ENCODE measurements at places on chromosomes 7 and 10.
A peak's percentile ranks its signal among the peaks of the same experiment; 100 is the strongest.

- peak overlapping the region; percentile 90 for H3K27ac ChIP-seq
- no peak for DNase-seq
- no peaks in the 10 kb centered on the region for H3K27me3 ChIP-seq
- no peaks in the 10 kb centered on the region for H3K36me3 ChIP-seq
- H3K4me3 ChIP-seq = no peak overlapping the region
Observed at GRCh38 chr10:11682851-11683250, 59.3 kb upstream of the ECHDC3 start.

- H3K36me3 ChIP-seq = no peaks in the 10 kb centered on the region
- H3K4me3 ChIP-seq = peak overlapping the region; percentile 96
- peaks cover 14% of the 10 kb centered on the region for H3K4me1 ChIP-seq
- peaks cover 5% of the 10 kb centered on the region for H3K27me3 ChIP-seq
- peak overlapping the region; percentile 97 for H3K27ac ChIP-seq
Observed at GRCh38 chr7:73738220-73738611, 386 bp downstream of the ABHD11 start.

DNA sequence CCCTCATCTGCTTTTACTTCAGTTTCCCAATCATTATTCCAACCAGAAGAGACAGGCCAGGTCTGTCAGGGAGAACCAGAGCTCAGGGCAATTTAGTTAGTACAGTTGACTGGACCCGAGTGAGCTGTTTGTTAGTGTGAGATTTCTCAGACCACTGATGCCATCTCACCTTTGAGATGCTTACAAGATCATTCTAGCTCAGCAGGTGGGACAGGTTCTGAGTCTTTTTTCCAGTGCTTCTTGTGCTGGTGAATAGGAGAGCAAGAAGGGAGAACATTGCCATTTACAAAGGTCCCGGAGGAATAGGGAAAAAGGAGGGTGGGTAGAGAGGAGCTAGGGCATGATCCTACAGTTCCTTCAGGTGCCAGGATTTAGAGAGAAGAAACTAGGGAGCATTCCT lies 112.4 kb upstream of the IFRD1 start:
- H3K36me3 ChIP-seq = peaks cover 15% of the 10 kb centered on the region
- DNase-seq = no peak

GRCh38 chr10:1449572-1450205 lies 287.6 kb downstream of the ADARB2 start:
- DNase-seq = no peak
- peaks cover 5% of the 10 kb centered on the region for H3K4me1 ChIP-seq
- H3K4me3 ChIP-seq = no peak overlapping the region
- H3K36me3 ChIP-seq = peaks cover 4% of the 10 kb centered on the region
- peak overlapping the region; percentile 93 for H3K27ac ChIP-seq
- H3K27me3 ChIP-seq = peaks cover 3% of the 10 kb centered on the region

DNA sequence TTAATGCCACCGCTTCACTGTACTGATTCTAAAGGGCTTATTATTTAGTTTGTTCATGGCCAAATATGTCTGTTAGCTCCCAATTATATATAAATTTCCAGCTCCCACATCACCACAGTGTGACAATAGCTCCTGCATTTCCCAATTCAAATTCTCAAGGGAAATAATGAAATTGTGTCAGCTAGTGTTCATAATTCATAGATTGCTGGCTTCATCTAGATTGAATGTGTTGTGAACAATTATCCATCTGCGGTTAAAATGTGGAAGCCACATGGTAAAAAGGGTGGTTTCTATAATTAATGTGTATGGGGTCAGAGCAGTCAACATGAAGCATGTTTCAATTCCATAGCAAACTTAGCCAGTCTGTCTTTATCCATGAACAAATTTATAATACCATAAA lies 154.3 kb downstream of the SEMA3E start:
- H3K4me1 ChIP-seq = peaks cover 8% of the 10 kb centered on the region
- H3K27ac ChIP-seq = no peak overlapping the region
- no peaks in the 10 kb centered on the region for H3K27me3 ChIP-seq

DNA sequence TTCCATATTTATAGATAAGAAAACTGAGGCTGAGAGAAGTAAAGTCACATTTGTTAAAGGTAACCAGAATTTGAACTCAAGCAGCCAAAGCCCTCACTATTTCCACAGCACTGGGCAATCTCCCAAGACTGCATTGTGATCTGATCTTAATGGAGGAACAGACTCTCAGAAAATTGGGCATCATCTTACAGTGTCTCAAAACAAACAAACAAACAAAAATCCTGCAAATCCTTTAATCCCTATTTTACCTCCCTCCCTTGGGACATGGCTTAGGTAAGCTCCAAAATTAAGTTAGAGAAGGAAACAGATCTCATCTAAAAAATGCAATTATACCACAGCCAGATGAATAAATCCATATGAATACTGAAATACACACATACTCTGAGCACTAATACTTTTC lies 57.5 kb downstream of the FHIP2A start:
- H3K4me1 ChIP-seq = peaks cover 28% of the 10 kb centered on the region
- DNase-seq = no peak
- H3K27ac ChIP-seq = no peak overlapping the region
- H3K4me3 ChIP-seq = no peak overlapping the region

- H3K27ac ChIP-seq = peak within 1 kb of the TSS; percentile 90
- H3K36me3 ChIP-seq = peaks cover 30% of the 10 kb centered on the region
- peaks cover 55% of the 10 kb centered on the region for H3K4me1 ChIP-seq
- H3K4me3 ChIP-seq = peak within 1 kb of the TSS; percentile 97
- H3K27me3 ChIP-seq = no peaks in the 10 kb centered on the region
Observed at GRCh38 chr10:100346765-100347567, at the start of gene SCD. TSS of gene SCD (plus strand) at chr10:100347233. CDS start at chr10:100347505, 272 bp downstream.

DNA sequence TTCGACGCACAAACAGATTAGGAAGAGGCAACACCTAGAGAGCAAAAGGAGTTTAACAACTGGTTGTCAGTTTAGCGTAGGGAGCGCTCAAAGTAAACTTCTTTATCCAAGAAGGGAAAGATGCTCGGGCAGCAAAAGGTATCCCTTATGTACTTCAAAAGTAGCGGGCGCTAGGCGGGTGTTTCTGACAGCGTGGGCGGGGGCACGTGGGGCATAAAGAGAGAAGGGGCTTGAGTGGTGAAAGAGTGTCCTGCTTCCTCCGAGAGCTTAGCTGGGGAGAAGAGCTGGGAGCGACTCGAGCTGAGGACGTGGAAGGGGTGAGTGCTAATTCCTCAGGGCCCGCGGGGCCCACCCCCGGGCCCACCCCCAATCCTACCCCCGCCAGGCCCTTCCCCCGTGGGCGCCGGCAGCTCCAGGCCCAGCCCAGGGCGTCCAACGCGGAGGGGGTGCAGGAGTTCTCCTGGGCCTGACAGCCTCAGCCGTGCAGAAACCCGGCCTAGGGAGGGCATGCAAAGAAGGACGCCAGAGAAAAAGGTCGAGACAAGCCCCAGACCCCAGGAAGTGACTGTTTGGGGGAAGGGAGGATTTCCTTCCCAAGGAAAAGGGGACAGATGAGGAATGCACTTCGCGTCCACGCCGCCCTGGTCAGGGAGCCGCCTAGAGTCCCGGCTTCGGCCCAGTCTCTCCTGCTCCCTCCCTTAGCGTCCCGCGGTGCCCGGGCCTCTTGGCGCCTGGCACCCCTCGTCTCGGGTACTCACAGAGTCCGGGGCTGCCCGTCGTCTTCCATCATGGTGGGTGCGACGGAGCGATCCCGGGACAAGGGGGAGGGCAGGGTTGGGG lies 868 bp downstream of the TIAL1 start:
- peaks cover 33% of the 10 kb centered on the region for H3K4me1 ChIP-seq
- peaks cover 6% of the 10 kb centered on the region for H3K36me3 ChIP-seq
- DNase-seq = no peak
- H3K4me3 ChIP-seq = peak overlapping the region; percentile 92
- H3K27ac ChIP-seq = peak overlapping the region; percentile 91

DNA sequence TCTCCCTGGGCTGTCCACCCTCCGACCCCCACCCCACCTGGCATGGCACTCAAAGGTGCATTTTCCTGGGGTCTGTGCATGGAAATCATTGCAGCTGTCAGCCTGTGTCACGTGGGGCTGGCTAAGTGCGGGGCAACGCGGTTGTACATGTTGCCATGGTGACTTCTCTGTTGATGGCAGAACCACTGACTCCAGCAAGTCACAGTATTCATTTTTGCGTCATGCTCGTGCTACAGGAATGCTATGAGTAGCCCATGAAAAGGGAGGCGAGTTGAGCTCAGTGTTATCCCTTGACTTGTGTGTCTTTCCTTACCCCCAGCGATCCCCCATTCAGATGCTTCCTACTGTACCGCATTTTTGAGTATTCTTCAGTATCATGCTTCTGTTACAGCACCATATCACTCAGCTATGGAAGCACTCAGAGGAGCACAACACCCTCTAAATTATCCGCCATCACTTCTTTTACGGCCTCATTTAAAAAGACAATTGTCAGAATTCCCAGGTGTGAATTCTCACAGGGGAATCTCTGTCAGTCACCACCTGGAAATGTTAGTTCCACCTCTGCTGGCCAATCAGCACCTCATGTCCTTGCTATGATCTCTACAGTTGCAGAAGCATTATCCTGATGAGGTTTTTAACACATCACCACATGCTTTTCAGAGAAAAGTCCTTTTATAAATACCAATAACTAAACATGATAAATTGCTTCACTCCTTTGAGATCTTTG lies 194.4 kb upstream of the C7orf33 start:
- H3K27me3 ChIP-seq = peaks cover 22% of the 10 kb centered on the region
- no peak for DNase-seq
- no peaks in the 10 kb centered on the region for H3K36me3 ChIP-seq
- peak overlapping the region; percentile 78 for H3K27ac ChIP-seq

DNA sequence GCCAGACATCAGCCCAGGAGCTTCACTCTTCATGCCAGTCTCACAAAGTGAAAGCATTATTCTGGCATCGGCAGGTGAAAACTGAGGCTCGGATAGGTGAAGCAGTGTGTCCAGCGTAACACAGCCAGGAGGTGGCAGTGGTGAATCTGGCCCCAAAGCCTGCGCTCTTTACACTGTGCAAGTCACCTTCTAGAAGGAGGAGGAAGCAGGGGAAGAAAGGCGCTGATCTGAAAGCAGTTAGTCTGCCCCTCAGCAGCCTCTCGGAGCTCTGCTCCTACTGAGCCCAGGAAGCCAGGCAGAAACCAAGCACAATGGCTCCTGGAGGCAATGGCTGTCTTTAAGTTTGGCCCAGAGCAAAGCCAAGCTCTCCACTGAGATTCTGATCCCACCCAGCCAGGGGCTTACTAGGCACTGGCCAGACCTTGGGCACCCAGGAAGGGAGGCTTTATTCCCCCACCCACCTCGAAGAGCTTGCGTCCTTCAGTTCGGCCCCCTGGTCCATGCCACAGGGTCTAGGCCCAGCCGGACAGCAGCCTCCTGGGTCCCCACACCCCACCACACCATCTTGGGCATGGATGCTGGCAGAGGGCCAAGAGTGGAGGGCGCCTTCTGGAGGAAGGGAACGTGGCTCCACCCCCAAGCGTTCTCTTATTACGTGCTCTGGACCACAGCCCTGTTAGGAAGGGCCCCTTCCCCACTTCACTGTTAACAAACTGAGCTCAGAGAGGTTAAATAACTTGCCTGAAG lies 104.5 kb downstream of the GRID1 start:
- H3K4me1 ChIP-seq = peaks cover 23% of the 10 kb centered on the region
- peaks cover 39% of the 10 kb centered on the region for H3K27me3 ChIP-seq
- peak; percentile 56 for DNase-seq
- no peaks in the 10 kb centered on the region for H3K36me3 ChIP-seq
- H3K4me3 ChIP-seq = no peak overlapping the region

All from type B pancreatic cell (in vitro differentiated cells).